ENCODE measurements at places on chromosomes 1 and 21.

GRCh38 chr1:221527886-221528624 lies 213.8 kb downstream of the DUSP10 start:
- DNase-seq = no peak

GRCh38 chr1:109884242-109884891 lies 26.3 kb upstream of the CSF1 start:
- no peak for DNase-seq

DNA sequence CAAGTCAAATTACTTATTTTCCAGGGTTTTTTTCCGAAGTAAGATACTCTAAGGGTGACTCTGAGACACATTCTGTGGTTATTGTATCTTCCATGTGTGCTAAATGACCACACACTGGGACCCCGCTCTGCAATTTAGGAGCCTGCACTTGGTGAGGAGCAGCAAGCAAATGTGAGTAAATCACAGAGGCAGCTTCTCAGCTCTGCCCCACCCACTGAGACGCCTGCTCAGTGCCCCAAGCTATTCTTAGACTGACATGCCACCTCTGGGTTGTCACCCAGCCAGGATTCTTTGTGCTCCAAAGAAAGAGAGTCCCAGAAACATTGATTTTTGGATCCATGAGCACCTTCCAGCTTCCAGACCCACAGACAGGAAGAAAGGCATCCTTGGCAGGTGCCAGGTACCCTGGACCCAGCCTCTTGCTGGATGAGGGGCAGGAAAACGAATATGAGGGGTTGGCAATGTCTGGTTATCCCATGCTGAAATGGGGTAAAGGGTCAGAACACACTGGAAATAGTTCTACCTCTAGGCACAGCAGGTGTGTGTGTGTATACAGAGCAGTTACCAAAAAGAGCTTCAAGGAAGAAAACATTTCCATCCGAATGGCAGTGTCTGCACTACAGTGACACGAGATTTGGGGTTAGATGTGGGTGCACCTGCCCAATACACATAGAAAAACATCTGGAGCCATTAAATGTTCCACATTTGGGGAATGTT lies 41.2 kb downstream of the TNR start:
- DNase-seq = no peak

GRCh38 chr1:1780598-1781525 lies 2.6 kb upstream of the NADK start:
- DNase-seq = no peak
